ENCODE measurements at places on chromosomes 7 and 10.
A peak's percentile ranks its signal among the peaks of the same experiment; 100 is the strongest.

DNA sequence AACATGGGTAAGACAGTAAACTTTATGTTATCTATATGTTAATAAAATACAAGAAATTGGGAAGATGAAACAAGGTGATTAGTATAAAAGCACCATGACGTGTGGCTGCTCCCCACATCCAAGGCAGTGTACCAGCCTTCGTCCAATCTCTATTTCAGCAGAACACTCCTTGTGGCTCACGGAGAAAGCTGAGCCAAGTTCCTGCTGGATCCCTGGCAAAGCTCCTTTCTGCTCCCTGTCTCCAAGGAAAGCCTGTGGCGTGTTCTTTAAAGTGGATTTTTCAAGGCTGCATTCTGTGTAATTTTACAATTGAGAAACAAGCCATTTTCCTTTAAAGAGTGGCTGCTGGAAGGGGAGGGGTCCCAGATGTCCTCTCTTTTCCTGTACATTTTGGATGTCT, 467.3 kb downstream of the PTPRN2 start:
- DNase-seq = peak; percentile 22

DNA sequence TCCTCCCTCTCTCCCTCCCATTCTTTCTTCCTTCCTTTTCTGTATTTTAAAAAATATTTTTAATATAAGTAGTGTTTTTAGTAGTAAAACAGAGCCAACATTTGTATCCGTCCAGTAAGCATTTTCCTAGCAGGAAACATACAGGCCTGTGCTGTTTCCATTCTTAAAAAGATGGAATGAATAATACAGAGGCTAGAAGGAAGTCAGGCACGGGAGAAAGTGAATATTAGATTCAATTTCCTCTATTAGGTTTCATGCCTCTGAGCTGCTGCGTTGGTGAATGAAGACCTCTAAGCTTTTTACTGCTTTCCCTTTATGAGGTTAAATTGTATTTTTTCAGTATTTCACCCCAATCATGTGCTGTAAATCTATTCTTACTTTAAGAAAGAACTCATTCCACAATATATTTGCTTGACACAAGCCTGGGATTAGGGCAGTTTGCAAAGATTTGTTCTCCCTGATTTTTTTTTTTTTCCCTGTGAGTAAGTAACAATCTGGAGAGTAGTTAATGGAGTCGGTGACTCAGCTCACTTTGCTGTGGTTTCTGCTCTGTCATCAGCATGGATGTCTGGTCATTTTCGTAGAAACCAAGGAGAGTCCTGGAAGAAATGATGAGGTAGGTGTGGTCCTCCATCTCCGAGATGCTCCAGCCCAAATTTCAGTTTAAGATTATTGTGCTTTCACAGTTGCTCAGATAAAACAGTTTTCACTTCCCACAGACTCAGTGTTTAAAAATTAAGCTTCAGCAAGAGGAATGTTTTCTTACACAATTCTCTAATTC, 76.1 kb upstream of the PITRM1 start:
- DNase-seq = no peak

GRCh38 chr7:94400022-94400421, 5.3 kb downstream of the COL1A2 start:
- DNase-seq = no peak

DNA sequence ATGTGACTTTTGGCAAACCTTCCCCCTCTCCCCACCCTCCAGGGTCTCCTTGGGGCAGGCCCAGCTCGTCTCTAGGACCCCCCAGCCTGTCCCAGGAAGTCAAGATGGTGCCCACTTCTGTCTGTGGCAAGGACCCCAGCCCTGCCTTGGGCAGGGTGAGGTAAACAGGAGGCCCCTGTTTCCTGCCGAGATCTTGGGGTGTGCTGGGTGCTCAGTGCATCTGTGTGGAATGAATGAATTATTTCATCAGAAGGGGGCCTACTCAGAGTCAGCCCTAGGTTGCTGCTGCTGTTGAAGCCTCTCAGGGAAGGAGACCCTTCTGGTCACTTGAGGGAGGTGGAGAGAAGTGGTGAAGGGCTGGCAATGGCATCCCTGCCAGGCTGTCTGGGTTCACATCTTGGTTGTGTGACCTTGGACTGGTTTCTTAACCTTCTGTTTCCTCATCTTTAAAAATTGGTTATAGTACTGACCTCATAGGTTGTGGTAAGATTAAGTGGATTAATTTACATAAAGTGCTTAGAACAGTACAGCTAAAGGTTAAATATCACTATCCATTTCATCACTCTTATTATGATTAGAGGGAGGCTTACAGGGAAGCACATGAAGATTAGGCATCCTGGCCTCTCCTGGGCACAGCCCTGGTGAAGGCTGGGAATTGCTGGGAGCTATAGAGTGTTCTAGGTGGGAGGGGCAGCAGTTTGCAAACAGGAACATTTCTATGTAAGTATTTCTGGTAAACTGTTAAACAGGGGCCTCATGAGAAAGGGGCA, 67.7 kb downstream of the ZMIZ1 start:
- no peak for DNase-seq

DNA sequence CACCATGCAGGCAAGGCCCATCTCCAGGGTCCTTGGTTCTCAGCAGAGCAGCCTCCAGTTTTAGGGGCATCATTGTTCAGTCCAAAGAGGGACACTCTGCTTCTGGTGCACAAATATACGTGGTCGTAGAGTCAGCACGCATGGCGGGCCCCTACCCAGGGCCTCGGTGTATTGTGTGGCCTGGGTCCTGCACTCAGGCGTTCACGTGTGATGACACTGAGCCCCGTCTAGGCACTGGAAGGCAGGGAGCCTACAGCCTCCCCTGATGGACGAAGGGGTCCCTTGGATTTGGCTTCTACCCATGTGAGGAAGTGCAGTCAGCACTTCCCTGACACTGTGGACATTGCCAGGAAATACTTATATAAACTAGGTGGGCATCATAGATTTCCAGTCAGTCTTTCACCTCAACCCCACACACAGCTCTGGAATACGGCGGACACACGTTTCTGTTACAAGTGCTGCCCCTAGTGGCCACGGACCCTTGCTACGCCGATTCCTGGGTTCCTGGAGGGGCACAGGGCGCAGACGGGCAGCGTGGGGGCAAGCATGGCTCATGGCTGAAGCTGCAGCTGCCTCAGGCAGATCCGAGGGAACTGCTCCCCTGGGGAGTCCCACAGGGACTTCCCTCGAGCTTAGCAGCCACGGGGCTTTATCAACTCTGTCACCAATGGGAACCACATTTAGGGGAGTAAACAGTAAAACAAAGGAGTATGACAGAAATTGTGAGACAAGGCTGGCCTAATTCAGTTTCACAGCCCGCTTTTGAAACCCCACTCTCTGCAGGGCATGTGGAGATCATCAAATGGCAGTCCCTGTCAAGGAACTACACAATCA, 25.4 kb downstream of the AIFM2 start:
- no peak for DNase-seq

DNA sequence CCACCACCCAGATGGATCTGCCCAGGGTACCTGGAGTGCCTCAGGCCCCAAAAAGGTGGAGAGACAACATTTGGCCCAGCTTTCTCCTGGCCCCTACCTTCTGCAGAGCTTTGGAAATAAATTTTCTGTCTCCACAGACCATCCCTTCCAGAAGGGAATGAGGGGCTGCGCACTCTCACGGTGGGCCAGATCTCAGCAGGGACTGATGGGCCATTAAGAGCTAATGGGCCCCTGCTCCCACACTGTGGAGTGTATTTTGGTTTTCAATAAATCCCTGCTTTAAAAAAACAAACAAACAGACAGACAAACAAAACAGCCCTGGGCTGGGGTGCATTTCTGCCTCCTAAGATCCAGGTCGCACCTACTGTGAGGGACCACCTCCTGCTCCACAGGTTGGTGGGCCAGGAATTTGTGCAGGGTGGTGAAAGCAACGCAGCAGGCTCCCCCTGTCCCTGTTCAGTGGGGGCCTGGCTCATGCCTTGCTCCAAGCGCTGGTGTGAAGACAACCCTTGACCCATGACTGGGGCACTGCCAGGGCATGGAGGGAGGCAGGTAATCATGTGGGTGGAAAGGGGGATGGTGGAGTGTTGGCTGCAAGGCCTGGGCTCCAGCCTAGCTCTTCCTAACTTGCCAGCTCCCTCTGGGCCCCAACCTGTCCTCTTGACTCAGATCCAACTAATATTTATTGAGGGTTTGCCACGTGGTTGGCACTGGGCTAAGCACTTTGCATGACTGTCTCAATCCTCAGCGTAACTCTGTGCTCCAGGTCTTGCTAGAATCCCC, 88.5 kb downstream of the COL13A1 start:
- DNase-seq = no peak

DNA sequence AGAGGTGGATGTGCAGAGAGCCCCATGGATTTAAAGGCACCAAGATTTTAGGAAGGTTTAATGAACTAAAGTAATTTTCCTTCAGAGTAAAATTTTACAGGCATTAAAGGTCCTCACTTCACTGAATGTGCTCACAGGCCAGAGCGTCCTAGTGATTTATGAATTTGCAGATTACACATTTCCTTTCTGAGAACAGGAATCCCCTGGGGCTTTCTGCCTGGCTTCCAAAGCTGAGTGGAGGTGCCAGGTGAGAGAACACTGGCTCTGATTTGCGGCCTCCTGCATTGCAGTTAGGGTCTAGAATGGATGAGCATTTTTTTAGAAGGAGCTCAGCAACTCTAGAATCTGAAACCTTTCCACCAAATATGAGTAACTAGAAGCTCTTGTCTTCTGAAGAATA, 194.3 kb downstream of the SORCS3 start:
- DNase-seq = no peak

GRCh38 chr7:8435590-8436545, 2.5 kb downstream of the NXPH1 start:
- DNase-seq = no peak

DNA sequence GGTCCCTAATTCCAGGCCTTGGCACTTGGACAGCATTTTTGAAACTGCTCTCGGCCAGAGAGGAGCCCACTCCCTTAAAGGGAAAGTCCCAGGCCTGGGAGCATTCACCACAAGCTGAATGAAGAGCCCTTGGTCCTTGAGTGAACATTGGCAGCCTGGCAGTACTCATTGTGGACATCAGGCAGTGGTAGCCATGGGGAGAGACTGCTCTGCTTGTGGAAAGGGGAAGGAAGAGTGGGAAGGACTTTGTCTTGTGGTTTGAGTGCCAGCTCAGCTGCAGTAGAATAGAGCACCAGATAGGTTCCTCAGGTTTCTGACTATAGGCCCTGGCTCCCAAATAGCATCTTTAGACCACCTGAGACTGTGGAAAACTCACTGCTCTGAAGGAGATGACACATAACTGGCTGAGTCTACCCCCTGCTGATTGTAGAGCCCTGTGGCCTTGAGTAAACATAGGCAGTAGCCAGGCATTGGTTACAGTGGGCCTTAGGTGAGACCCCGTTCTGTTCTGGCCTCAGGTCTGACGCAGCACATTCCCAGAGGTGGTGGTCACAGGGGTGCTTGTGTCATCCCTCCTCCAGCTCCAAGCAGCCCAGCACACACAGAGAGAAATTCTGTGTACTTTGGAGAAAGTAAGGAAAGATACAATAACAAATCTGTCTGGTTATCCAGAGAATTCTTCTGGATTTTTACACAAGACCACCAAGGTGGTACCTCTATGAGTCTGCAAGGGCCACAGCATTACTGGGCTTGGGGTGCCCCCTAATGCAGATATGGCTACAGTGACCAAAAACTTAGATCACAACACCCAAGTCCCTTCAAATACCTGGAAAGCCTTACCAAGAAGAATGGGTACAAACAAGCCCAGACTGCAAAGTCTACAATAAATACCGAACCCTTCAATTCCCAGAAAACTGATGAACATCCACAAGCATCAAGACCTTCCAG, 153.8 kb downstream of the GNAI1 start:
- no peak for DNase-seq

- DNase-seq = no peak
Observed at GRCh38 chr7:12066521-12066920, 144.6 kb upstream of the TMEM106B start.

- no peak for DNase-seq
Observed at GRCh38 chr7:112357136-112357535, 93.1 kb upstream of the IFRD1 start.

GRCh38 chr7:117005449-117005848, 52.1 kb downstream of the ST7 start:
- no peak for DNase-seq

DNA sequence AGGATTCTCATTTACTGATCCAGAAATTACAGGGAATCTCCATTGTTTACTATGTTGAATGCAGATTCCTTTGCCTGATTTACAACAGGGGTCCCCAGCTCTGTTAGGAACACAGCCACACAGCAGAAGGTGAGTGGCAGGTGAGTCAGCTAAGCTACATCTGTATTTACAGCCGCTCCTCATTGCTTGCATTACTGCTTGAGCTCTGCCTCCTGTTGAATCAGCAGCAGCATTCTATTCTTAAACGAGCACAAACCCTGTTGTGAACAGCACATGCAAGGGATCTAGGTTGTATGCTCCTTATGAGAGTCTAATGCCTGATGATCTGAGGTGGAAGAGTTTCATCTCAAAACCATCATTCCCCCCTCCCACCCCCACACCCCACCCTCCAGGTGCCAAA, 23.3 kb upstream of the CELF2 start:
- no peak for DNase-seq

DNA sequence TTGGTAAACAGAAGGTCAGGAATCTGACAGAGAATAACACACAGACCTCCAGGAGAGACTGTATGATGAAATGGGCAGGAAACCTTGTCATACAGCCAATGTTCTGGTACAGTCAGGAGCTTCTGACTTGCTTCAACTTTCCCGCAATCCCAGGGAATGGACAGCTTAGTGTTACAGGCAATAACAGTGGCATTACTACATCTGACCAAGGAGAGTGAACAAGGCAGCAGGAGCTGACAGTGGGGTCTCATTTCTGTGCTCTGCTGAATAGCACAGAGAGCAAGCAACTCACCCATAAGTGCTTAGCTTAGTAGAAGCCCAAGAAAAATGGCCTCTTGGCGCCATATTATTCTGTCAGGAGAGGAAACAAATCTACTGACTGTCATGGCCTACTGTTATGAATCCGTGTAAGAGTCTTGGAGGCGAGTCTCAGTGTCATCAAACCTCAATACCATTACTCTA, 186.2 kb upstream of the MTPN start:
- no peak for DNase-seq

DNA sequence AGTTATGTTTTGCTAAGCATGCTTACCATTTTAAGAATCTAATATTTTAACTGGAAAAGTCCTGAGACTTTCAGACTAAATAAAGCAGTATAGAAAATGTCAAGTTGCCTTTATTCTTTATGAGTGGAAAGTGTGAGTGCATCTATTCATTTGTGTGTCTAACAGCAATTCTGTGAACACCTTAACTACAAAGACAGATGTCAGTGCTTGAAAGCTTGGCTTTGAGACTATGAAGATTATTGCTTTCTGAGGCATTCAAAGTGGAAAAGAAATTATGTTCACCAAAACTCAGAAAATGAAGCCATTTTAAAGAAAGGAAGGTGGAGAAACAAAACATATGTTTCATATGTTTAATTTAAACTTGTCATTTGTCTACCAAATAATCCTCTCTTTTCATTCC, 294.5 kb upstream of the SEMA3C start:
- no peak for DNase-seq

DNA sequence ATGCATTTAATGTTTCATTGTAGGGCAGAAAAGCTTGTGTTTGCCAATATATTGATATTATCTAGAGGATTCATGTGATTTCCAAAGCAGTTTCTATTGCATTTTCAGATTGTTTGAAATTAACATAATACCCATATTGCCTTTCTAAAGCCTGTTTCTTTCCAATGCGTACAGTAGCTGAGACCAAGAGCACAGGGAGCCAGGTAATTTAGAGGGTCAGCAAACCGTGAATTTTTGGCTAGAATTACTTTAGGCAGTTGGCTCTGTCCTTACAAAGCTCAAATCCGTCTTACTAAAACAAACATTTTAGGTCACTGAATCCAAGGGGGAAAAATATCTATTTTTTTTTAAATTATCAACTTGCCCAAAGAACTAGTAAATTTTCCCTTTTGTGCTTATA, 604.9 kb upstream of the ADARB2 start:
- DNase-seq = no peak

Measured in cardiac septum (tissue), 1 donor.